ENCODE measurements at places on chromosomes 12 and 14.

- no peak for DNase-seq
Measured at GRCh38 chr12:25817166-25817565, 141.3 kb upstream of the RASSF8 start.

- DNase-seq, result no peak
Measured at GRCh38 chr14:76742966-76743365, 18.3 kb upstream of the VASH1 start.

DNA sequence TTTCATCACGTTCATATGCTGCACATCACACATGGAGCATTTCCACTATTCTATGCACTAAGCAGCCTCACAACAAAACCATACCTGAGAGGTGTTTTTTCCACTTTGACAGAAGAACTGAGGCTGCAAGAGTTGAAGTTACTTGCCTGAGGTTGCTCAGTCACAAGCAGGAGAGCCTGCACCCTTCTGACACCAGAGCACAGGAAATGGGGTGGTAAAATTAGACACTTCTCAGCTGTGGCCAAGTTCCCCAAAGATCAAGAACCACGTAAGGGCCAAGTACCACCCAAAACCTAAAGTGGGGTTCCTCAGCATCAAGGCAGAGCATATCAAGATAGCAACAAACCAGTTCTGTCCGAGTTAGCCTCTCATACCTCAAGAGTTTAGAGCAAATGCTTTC lies 185.8 kb downstream of the CAPZA3 start:
- no peak for DNase-seq

DNA sequence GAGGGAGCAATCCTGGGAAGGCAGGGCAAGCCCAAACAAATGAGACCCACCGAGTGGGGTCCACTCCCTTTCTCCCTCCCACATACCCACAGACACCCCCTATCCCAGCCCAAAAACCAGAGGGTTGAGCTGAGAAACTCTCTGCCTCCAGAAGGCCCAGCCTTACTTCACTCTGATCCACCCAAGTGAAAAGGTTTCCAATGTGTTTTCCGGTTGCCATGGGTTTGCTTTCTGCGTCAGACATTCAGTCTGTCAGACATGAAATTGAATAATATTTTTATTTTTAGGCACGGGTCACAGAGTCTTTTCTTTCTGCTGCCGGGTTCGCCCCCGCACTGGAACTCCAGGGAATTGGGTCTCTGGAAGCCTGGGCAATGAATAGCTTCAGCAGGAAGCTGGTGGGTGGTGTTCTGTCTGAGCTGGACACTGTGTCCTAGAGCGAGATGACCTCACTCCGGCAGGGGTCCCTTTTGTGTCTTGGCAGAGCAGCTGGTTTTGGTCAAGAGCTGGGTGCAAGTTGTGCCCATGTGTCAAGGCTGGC lies 69.8 kb upstream of the CLMN start:
- no peak for DNase-seq

- DNase-seq, result no peak
Measured at GRCh38 chr12:104956870-104957718, 996 bp downstream of the SLC41A2 start.

DNA sequence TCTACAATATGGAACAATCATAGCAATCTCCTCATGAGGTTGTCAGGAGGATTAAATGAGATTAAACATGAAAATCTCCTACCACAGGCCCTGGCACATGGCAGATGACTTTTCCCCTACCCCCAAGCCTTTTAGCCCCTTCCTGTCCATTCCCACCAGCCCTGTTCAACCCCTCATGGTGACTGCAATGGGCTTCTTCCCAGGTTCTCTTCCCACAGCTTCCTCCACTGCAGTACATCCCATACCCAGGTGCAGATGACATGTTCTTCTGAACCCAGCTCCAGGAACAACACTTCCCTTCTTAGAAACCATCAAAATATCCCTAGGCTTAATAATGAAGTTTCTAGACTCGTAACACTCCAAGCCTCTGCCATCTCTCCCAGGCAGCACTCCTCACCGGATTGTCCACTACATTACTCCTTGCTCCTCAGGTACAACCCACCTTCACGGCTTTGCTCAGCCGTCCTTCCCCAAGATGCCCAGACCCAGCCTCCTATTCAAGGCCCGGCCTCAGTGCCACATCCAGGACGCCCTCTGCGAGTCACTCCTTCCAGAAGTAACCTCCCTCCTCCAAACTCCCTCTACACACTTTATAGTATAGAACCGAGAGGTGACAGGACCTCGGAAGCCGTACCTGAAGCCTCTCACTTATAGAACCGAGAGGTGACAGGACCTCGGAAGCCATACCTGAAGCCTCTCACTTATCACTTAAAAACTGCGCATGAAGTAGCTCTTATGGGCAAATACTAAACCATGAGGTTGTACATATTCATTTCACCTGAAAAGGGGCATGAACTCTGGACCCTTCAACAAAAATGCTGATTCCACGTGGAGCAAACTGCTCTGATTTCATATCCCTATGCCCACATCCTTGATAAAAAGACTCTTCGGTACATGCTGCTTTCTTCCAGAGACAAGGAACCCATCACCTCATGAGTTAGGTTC lies 1.5 kb downstream of the CRACR2A start:
- DNase-seq, result no peak

DNA sequence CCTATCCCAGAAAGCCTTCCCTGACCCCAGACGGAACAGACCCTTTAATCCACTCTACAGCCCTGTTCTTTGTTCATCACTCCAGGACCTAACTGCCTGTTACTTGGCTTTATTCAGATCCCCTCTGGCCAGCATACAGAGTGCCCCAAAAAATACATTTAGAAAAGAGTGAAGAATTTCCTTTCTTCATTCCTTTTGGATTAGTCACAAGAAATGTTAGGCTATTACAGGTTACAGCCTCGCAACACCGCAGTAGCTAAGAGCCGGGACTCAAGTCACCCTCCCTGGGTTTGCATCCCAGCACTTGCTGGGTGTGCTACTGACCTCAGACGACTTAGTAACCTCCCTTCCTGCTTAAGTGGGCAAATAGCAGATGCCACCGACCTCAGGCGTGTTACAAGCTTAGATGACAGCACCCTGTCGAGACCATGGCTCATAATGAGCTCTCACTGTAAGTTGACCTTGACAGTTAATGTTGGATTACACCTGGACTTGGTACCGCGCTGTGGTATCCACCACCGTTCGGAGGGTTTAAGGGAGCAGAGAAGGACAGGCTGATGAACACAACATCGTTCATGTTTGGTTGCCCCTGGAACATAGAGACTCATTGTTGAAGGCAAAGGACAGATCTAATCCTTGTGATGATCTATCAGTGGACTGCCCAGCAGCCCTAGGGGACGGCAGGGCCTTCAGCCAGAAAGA lies 12.9 kb downstream of the GLRX5 start:
- DNase-seq, result no peak

DNA sequence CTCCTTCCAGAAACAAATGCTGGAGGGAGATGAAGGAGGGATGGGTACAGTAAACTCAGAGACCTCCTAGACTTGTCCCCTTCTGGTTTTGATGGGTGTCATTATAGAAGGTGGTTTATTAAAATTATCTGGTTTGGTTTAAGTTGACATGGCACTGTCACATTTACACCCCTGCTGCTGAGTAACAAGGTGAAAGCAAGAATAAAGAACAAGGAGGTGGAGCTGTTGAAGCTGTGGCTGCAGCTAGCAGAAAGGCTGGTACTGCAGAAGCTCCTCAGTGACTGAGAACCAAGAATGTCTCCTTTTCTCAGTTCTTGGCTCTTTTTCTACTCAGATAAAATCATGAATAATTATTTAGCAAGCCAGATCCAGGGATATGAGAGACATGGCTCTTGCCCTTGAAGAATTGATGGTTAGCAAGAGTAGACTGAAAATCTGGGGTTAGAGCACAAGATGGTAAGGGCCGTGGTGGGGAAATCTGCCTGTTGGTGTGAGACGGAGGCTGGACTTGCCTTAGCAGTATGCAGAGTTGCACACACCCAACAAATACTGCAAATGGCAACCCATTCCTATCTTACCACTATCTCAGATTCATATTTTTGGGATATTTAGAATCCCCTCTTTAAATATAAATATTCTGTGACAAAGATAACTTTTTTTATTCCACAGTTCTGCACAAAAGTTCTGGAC lies at the start of gene GZMH:
GZMH (minus strand) TSS at position 31 of the 690 bp plus-strand sequence. CDS start 72 bp downstream, outside the sequence.
- DNase-seq, result no peak

- no peak for DNase-seq
Measured at GRCh38 chr12:24191117-24191516, 241.6 kb upstream of the SOX5 start.

DNA sequence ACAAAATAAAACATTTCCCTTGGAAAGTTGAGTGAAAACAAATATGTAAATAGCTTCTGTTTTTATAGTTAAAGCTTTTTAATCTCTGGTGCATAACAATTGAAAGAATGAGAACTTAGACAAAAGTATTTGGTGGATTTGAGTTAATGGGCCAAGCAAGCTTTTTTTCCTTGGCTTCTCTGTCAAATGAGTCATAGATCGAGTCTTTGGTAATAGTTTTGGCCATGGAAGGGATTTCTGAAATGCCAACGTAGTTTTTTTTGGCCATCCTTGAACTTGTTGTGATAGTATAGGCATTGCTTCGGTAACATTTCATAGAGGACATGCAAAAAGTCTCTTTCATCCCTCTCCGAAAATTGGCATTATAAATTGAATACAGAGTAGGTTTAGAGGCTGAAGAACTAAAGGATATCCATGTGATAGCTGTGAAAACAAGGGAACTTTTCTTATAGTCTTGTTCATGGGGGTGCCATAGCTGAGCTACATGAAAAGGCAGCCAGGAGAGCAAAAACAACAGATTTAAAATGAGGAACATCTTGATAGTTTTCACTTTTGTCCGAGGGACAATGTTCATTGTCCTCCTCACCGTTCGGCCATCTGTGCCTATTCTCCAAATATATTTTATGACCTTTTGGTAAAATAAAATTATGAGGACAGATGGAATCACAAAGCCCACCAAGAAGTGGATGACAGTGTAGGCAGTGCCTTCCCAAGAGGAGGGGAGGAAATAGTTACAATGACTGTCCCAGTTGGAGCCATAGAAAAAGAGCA lies 34.7 kb downstream of the GPR19 start:
- DNase-seq, result no peak

Data from midbrain (tissue), 1 donor.